ENCODE measurements at places on chromosomes 1 and 21.

DNA sequence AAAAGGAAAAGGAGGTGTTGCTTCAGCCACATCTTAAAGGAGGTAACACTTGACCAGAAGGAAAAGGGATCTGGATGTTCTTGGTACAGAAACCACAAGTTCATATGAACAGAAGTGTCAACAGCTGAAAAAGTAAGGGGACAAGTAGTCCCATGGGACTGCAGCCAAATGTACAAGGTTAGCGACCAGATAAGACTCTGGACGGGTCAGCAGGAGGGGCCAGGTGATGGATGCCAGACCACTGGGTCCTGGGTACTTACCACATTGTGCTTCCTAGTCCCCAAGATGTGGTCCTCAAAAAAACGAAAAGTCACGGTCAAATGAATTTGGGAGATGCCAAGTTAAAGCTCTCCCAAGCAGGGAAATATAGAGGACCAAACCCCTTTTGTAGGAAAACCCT, 16.6 kb upstream of the BMP8A start:
- H3K27me3 ChIP-seq, result no peaks in the 10 kb centered on the region

DNA sequence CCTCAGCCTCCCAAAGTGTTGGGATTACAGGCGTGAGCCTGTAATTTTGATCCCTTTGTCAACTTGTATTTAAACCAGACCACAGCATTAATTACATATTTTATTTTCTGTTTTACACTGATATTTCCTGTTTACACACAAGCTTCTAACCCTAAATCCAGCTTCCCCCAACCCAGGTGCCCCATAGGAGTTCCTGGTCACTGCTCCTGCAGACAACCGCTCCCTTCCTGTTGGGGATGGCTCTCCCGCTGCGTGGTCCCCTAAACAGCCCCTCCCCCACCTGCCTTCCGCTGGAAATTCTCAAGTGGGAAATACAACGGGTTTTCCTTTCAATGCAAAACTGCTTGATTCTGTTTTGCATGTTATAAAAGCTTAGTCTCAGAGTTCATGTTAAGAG, 3.7 kb downstream of the CSTB start:
- no peak overlapping the region for H3K4me3 ChIP-seq
- H3K27me3 ChIP-seq, result no peaks in the 10 kb centered on the region
- no peak for DNase-seq

DNA sequence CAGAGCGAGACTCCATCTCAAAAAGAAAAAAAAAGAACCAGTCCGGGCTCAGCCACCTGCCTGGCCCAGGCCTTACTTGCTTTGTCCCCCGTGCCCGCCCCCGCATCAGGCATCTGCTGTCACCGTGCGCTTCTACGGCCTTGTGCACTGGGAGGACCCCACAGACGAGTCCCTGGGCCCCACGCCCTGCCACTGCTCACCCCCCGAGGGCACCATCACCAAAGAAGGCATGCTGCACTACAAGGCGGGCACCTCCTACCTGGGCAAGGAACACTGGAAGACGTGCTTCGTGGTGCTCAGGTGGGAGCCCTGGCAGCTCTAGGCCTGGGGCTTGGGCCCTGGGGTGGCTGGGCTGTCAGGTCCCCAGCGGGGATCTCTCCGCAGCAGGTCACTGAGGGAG, 5.6 kb upstream of the SLC25A34 start:
- H3K4me1 ChIP-seq, result no peaks in the 10 kb centered on the region
- H3K27me3 ChIP-seq, result no peaks in the 10 kb centered on the region
- H3K36me3 ChIP-seq, result peaks cover 16% of the 10 kb centered on the region
- no peak for DNase-seq

DNA sequence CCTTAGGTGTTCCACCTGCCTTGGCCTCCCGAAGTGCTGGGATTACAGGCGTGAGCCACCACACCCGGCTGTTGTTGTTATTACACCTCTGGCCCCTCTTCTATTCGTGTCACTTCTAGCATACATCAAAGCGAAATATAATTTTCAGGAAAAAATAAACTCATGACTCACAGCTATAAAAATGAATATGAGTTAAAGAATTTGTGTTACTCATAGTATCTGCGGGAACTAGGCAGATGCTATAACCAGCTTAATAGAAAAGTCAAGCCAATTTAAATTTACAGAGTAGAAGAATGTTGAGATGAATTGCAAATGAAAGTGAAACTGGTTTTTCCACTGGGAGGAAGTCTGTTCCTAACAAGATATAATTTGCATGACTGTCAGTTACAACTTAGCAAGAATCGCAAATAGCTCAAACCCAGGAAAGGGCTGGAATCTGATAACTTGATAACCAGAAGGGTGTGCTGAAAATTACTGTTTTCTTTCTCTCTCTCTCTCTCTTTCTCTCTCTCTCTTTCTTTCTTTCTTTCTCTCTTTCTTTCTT, 11.2 kb downstream of the OR2W3 start:
- no peaks in the 10 kb centered on the region for H3K4me1 ChIP-seq
- peak overlapping the region; percentile 40 for H3K27ac ChIP-seq
- H3K4me3 ChIP-seq, result no peak overlapping the region
- H3K27me3 ChIP-seq, result no peaks in the 10 kb centered on the region
- DNase-seq, result no peak
- H3K36me3 ChIP-seq, result peaks cover 2% of the 10 kb centered on the region

DNA sequence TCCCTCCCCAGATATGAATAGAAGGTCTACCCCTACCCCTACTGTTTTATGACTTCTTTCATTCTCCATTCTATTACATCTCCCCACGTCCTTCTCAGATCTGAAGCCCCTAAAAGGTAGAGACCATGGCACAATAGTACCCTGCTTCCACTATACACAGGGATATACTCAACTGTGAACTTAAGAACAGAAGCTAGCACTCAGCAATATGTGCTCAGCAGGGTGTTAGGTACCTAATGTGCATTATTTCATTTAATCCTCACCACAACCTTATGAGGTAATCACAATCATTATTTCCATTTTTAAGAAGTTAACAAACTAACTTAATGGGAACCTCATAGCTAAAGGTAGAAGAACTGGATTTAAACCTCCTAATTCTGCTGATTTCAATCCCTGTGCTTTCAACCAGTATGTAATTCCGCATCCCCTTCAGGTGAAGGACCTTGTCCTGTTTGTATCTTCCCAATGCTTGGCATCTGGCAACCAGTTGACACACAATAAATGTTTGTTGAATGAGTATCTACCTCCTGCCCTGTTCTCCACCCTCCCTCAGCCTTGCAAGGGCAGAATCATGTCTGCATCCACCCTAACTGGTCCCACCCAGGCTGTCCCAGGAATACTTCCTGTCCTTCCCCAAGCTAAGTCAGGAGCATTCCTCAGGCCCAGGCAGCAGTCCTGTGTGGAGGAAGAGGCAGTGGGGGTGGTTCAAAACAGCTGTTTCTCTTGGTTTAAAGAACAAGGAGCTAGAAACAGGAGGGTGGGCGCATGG, 6.5 kb downstream of the DENND2D start:
- H3K36me3 ChIP-seq, result peaks cover 7% of the 10 kb centered on the region
- no peak overlapping the region for H3K27ac ChIP-seq
- DNase-seq, result no peak
- H3K4me3 ChIP-seq, result no peak overlapping the region

- no peak overlapping the region for H3K27ac ChIP-seq
- no peak for DNase-seq
- H3K4me1 ChIP-seq, result no peaks in the 10 kb centered on the region
- H3K27me3 ChIP-seq, result peaks cover 36% of the 10 kb centered on the region
Observed at GRCh38 chr1:30662291-30662840, 61.0 kb downstream of the MATN1 start.

GRCh38 chr1:209387969-209388329, 195.6 kb upstream of the CAMK1G start:
- no peak overlapping the region for H3K27ac ChIP-seq
- no peaks in the 10 kb centered on the region for H3K27me3 ChIP-seq
- H3K4me3 ChIP-seq, result no peak overlapping the region
- DNase-seq, result no peak

DNA sequence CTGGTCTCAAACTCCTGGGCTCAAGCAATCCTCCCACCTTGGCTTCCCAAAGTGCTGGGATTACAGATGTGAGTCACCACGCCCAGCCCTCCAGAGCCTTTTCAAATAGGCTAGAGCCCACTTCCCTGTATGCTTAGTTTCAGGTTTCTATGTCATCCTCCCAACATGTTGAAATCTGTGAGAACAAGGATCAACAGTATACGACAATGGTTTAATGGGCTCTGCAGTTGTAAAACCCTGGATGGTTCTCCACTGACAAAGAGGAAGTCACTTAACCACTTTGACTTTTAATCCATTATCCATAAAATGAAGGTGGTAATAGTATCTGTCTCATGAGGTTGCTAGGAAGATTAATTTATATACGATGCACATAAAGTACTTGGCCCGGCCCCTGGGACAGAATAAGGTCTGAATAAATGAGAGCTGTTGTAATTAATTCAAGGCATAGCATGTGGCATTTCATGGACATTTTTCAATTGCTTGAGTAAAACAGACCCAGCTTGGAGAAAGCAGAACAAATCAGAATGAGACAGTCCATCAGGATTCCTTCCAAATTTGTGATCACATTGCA, 113.9 kb upstream of the ZNF648 start:
- H3K4me1 ChIP-seq, result no peaks in the 10 kb centered on the region
- H3K27ac ChIP-seq, result no peak overlapping the region
- H3K27me3 ChIP-seq, result no peaks in the 10 kb centered on the region

- peaks cover 11% of the 10 kb centered on the region for H3K27me3 ChIP-seq
- peaks cover 29% of the 10 kb centered on the region for H3K4me1 ChIP-seq
- no peak overlapping the region for H3K4me3 ChIP-seq
Observed at GRCh38 chr1:101295209-101295608, 58.4 kb downstream of the S1PR1 start.

DNA sequence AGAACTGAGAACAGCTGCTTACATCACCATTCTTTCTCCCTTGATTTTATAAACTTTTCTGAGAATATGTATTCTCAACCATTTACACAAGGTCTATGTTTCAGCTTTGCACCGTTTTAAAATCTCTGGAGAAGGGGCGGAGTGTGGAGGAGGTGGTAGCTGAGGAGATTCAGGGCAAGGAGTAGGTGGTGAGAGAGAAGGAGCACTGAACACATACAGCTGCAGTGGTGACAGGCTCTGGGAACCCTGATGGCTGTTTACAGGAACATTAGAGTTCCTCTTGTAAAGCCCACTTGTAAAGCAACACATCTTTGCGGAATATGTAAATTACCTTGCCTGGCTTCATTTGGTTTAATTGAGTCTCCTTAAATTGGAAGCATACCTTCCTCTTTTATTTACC, 89.7 kb downstream of the SMYD2 start:
- DNase-seq, result no peak
- H3K27me3 ChIP-seq, result no peaks in the 10 kb centered on the region
- peaks cover 50% of the 10 kb centered on the region for H3K4me1 ChIP-seq
- H3K27ac ChIP-seq, result peak overlapping the region; percentile 92
- H3K4me3 ChIP-seq, result no peak overlapping the region

- peak overlapping the region; percentile 61 for H3K4me3 ChIP-seq
- H3K4me1 ChIP-seq, result peaks cover 61% of the 10 kb centered on the region
- H3K36me3 ChIP-seq, result peaks cover 7% of the 10 kb centered on the region
- H3K27me3 ChIP-seq, result no peaks in the 10 kb centered on the region
Observed at GRCh38 chr21:34883491-34884271, 165.4 kb downstream of the RUNX1 start.

- no peak for DNase-seq
- no peak overlapping the region for H3K27ac ChIP-seq
- H3K4me3 ChIP-seq, result no peak overlapping the region
Observed at GRCh38 chr1:180194546-180195207, 35.4 kb upstream of the LHX4 start.

- no peak overlapping the region for H3K27ac ChIP-seq
- H3K27me3 ChIP-seq, result no peaks in the 10 kb centered on the region
- H3K36me3 ChIP-seq, result no peaks in the 10 kb centered on the region
- H3K4me1 ChIP-seq, result peaks cover 27% of the 10 kb centered on the region
Observed at GRCh38 chr1:53371121-53371666, 43.3 kb upstream of the LRP8 start.

DNA sequence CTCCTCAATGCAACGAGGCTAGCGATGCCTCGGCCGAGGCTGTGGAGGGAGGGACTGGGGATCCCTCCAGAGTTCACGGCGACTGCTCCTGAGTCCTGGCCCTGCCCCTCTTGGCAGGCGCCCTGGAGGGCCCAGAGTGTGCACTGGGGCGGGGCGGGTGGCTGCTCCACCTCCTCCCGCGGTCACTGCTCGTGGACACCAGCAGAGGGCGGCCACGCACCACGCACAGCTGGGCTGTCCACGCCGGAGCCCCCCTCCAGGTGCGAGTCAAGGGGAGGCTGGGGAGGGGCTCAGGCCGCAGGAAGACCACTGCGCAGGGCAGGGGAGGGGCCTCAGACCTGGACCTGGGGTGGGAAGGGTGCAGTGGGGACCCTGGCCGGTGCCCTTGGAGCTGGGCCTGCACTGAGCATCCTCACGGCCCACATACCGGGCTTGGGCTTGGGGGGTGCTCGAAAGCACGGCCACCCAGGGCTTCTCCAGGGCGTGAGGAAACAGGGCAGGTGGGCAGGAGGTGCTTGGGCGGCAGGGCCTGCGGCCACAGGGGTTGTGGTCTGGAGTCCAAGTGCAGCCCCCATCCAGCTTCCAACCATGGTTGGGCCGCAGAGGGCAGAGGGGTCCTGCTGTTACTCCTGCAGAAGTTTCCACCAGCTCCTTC, 20.6 kb upstream of the TTC34 start:
- no peaks in the 10 kb centered on the region for H3K4me1 ChIP-seq
- H3K27ac ChIP-seq, result no peak overlapping the region
- DNase-seq, result no peak
- peaks cover 3% of the 10 kb centered on the region for H3K36me3 ChIP-seq
- H3K4me3 ChIP-seq, result no peak overlapping the region
- no peaks in the 10 kb centered on the region for H3K27me3 ChIP-seq

GRCh38 chr1:92708368-92708950, 76.4 kb downstream of the EVI5 start:
- H3K27me3 ChIP-seq, result no peaks in the 10 kb centered on the region
- H3K4me1 ChIP-seq, result peaks cover 21% of the 10 kb centered on the region
- DNase-seq, result no peak

GRCh38 chr21:27475363-27475955, 508.6 kb upstream of the ADAMTS5 start:
- no peak overlapping the region for H3K4me3 ChIP-seq
- DNase-seq, result no peak
- H3K36me3 ChIP-seq, result no peaks in the 10 kb centered on the region
- peaks cover 39% of the 10 kb centered on the region for H3K4me1 ChIP-seq
- H3K27me3 ChIP-seq, result no peaks in the 10 kb centered on the region

GRCh38 chr21:46437511-46437910, 21.2 kb upstream of the DIP2A start:
- no peak for DNase-seq
- no peaks in the 10 kb centered on the region for H3K4me1 ChIP-seq
- H3K27ac ChIP-seq, result no peak overlapping the region
- H3K36me3 ChIP-seq, result peaks cover 47% of the 10 kb centered on the region
- H3K27me3 ChIP-seq, result no peaks in the 10 kb centered on the region

DNA sequence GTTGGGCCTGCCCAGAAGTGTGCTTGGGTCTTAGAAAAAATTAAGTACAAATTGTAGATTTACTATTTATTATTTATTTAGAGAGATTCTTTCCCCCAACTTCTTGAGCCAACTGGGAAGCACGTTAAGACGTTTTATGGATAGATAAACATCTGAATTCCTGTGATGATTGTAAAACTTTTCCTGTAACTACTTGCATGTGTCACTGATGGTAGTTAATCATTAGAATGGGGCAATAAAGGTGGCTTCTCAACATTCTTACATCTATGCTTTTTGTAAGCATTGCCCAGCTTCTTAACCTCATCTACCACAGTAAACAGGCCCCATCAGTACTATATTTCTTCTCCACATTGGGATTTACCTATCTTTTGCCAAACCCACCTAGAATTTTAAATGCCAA, 559.8 kb downstream of the LMO4 start:
- H3K4me1 ChIP-seq, result peaks cover 3% of the 10 kb centered on the region
- H3K27ac ChIP-seq, result no peak overlapping the region
- no peaks in the 10 kb centered on the region for H3K27me3 ChIP-seq
- H3K4me3 ChIP-seq, result no peak overlapping the region
- DNase-seq, result no peak
- no peaks in the 10 kb centered on the region for H3K36me3 ChIP-seq

Measured in mesothelial cell of epicardium (in vitro differentiated cells).